Hepatocyte (in vitro differentiated cells): ENCODE measurements at places on chromosomes 12 and 14.

GRCh38 chr12:5889381-5890047 lies 55.5 kb downstream of the ANO2 start:
- H3K27me3 ChIP-seq = no peaks in the 10 kb centered on the region
- no peaks in the 10 kb centered on the region for H3K36me3 ChIP-seq
- no peaks in the 10 kb centered on the region for H3K4me1 ChIP-seq
- no peak for DNase-seq
- no peak overlapping the region for H3K27ac ChIP-seq

GRCh38 chr14:34203251-34203722 lies 252.4 kb upstream of the EGLN3 start:
- no peaks in the 10 kb centered on the region for H3K4me1 ChIP-seq
- DNase-seq = no peak
- H3K36me3 ChIP-seq = no peaks in the 10 kb centered on the region
- no peaks in the 10 kb centered on the region for H3K27me3 ChIP-seq

DNA sequence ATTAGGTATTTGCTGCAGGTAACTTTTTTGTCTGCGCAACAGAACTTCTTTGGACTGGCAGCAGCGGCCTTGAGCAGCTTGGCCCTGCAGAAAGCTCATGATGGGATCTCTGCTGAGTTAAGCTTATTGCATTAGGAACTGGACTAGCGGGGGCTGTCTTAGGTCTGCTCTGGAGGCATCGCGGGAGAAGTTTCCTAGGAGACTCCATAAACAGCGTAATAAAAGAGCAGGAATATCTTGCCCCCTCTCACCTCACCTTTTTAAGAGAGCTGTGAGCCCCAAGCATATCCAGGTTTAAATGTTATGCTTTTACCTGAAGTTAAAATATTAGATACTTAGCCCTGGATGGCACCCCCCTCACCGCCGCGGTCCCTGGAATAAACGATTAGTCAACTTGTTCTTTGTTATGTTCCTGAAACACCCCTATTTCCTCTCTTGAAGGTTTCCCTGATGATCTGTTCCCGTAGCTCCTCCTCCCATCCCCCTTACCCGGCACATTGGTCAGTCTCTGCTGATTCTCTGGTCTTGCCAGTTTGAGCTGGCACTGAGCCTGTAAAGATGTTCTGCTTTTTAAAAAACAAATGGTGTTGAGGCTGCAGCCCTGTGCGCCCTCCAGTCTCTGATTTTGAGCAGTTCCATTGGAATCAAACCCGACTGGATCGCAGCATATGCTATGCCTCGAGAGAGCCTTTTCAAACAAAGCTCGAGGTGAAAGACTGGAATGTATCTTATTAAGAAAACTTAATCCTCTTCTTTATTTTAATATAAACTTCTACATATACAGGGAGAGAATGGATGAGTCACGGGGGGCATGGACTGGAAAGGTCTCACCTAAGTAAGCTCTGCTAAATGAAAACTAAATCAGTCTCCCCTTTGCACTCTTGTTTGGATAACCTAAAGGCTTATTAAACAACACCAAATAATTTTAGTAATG lies 1.9 kb downstream of the MLXIP start:
- peak overlapping the region; percentile 86 for H3K4me3 ChIP-seq
- peak; percentile 52 for DNase-seq
- peak overlapping the region; percentile 81 for H3K27ac ChIP-seq
- peaks cover 41% of the 10 kb centered on the region for H3K4me1 ChIP-seq
- H3K36me3 ChIP-seq = no peaks in the 10 kb centered on the region
- H3K27me3 ChIP-seq = no peaks in the 10 kb centered on the region

DNA sequence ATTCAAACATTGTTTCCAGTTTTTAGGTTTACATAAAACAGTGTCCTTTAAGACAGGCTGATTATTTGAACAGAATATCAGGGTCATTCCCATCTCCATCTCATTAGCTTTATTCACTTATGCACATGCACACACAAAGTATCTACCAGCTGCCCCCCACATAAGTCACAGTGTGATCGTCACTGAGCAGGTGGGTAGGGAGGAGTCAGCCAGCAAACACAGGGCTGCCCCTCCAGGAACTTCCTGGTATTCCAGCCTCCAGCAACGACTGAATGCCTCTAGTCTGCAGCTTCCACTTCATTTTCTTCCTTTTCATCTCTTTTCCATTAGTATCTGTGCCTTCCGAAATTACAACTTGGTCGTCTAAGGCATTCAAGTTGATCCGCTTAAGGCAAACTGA lies 48.8 kb upstream of the FOXN3 start:
- no peaks in the 10 kb centered on the region for H3K27me3 ChIP-seq
- H3K36me3 ChIP-seq = no peaks in the 10 kb centered on the region
- no peaks in the 10 kb centered on the region for H3K4me1 ChIP-seq
- H3K4me3 ChIP-seq = no peak overlapping the region

DNA sequence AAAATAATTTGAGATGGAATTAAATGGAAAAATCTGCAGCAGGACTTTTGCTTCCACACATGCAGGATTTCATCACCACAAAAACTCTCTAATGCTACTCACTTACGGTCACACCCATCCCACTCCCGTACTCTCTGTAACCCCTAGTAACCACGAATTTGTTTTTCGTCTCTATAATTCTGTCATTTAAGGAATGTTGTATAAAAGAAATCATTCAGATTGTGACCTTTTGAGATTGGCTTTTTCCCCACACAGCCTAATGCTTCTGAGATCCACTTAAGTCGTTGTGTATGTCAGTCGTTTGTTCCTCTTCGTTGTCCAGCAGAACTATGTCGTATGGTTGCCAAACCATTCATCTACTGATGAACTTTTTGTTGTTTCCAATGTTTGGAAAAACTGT lies 19.8 kb upstream of the PZP start:
- H3K4me1 ChIP-seq = no peaks in the 10 kb centered on the region
- no peaks in the 10 kb centered on the region for H3K27me3 ChIP-seq
- DNase-seq = no peak
- H3K4me3 ChIP-seq = no peak overlapping the region
- no peak overlapping the region for H3K27ac ChIP-seq

- H3K4me1 ChIP-seq = peaks cover 10% of the 10 kb centered on the region
- no peaks in the 10 kb centered on the region for H3K27me3 ChIP-seq
- DNase-seq = no peak
- no peaks in the 10 kb centered on the region for H3K36me3 ChIP-seq
- no peak overlapping the region for H3K4me3 ChIP-seq
- no peak overlapping the region for H3K27ac ChIP-seq
These were observed 14.5 kb upstream of the MAP1LC3B2 start for GRCh38 chr12:116544656-116545055.

DNA sequence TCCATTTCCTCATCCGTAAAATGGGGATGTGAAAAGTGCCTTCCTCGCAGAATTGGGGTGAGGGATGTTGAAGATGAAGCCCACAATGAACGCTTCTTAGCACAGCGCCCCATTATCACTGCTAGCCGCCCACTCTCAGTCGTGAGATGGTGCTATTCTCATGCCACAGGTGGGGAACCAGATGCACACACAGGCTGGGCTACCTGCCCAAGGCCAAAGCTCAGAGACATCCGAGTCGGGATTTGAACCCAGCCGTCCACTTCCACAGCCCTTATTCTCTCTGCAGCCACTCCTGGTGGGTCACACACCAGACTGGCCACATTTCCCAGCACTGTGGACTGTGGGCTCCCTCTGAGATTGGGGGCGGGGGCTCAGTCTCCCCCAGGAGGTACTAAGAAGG lies 55.8 kb downstream of the BCL11B start:
- DNase-seq = no peak
- H3K4me3 ChIP-seq = no peak overlapping the region
- no peaks in the 10 kb centered on the region for H3K27me3 ChIP-seq
- H3K4me1 ChIP-seq = peaks cover 17% of the 10 kb centered on the region
